ENCODE measurements at places on chromosomes 16 and 17.

- DNase-seq = no peak
Observed at GRCh38 chr16:79792664-79793351, 192.3 kb upstream of the MAF start.

GRCh38 chr17:65727246-65727645 is 165.8 kb upstream of the AXIN2 start:
- DNase-seq = no peak

DNA sequence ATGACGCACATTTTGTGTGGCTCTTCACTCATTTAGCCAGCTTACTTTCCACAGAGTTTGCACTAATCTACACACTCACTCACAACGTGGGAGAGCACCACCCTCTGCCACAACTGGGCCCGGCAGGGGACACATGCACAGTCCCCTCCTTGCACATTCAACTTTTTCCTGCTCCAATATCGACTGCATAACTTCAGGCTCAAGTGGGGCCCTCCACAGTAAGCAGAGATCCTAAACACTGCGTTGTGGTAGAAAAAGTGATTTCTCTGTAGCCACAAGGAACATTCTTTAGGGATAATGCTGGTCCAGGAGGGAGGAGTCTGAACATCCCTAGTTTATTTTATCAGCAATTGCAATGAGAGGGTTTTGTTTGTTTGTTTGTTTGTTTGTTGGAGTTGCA is 40.0 kb downstream of the MRPS23 start:
- no peak for DNase-seq

DNA sequence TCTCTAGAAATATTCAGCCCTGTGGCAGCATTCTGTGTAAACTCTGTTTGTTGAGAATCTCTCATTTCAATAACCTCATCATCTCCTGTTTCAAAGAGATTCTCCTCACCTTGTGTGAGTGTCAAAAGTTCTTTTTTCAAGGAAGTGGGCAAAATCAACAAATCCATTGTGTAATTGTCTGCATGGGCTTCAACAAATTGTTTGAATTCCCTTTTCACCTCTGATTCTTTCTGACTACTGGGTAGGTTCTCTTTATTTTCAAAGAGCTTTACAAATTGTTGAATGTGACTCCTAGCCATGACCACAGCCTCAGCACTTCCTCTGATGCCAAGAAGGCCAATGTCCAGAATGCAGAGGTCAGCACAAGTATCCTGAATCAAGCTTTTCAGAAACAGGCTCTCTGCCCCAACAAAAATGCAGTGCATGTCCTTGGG is 48.0 kb downstream of the N4BP1 start:
- DNase-seq = no peak

DNA sequence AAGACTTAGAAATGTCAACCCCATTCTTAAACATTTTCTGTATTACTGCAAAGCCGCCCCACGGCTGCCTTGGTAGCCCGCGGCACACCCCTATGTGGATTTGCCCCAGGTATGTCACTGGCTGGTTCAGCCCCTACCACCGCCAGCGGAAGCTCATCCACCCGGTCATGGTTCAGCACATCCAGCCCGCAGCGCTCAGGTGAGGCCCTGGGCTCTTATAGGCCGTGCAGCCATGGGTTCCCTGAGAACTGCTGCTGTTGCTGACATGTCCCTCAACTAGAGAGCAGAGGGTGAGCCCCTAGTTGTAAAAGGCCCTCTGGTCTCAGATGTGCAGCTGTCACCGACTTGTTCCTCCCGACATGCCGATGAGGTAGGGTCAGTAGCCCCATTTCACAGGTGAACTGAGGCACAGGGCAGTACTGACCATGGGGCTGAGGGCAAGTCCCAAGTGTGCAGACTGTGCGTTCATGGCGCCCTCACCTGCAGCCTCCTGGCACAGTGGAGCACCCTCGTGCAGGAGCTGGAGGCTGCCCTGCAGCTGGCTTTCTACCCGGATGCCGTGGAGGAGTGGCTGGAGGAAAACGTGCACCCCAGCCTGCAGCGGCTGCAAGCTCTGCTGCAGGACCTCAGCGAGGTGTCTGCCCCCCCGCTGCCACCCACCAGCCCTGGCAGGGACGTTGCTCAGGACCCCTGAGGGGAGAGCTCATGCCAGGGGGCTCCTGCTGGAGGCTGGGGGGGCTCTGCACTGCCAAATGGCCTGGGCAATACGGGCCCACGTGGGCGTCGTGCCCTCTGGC is 8.7 kb downstream of the CYBC1 start:
- DNase-seq = no peak

DNA sequence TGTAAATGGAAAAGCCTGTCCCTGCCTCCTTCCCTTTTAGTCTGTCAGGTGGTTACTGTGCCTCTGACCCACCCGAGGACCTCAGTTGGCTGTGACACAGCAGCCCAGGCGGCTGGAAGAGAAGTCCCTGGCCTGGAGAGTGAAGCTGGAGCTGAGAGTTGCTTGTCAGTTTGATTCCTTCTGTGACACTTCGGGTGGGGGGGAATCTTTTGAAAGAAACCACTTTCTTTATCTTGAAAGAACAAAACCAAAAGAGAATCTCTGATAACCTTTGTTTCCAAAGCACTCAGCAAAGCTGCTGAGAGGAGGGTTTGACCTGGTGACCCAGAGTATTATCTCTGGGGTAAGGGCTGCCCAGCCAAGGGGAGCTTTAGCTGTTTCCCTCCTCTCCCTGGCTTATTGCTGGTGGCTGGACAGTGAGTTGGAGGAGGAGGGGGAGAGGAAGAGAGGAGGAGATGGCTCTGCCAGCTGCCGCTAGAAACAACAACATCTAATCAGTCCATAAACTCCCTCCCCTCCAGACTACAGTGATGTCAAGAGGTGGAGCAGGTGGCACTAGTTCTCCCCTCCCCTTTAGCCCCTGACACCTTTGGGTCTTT is 34.0 kb downstream of the YPEL2 start:
- DNase-seq = no peak

GRCh38 chr17:67138392-67138791 is 94.0 kb downstream of the CACNG1 start:
- no peak for DNase-seq

- DNase-seq = no peak
Observed at GRCh38 chr16:51592535-51593300, 441.6 kb upstream of the SALL1 start.

DNA sequence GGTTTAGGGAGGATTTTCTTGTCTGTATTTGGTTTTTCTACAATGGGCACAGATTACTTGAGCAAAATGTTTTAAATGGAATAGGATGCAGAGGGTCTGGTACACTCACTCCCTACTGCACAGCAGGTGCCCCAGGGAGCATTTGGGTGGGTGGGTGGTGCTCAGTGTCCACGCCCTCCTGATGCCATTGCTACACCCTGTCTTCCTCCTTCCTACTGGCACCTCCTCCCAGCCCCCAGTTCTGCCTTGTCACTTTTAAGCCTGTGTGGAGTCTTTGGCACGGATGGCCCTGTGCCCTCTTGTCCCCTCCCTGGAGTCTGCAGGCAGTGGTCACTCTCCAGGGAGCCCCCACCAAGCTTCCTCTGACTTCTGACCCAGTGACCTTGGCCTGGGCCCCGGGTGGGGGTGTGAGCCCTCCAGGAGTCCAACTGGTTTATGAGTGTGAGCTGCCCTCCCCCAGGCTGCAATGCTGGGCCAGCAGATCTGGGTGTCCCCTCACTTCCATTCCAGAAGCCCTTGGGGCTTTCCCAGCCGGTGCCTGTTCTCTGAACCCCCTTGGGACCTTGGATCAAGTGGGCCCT is 15.5 kb downstream of the LLGL2 start:
- DNase-seq = no peak

DNA sequence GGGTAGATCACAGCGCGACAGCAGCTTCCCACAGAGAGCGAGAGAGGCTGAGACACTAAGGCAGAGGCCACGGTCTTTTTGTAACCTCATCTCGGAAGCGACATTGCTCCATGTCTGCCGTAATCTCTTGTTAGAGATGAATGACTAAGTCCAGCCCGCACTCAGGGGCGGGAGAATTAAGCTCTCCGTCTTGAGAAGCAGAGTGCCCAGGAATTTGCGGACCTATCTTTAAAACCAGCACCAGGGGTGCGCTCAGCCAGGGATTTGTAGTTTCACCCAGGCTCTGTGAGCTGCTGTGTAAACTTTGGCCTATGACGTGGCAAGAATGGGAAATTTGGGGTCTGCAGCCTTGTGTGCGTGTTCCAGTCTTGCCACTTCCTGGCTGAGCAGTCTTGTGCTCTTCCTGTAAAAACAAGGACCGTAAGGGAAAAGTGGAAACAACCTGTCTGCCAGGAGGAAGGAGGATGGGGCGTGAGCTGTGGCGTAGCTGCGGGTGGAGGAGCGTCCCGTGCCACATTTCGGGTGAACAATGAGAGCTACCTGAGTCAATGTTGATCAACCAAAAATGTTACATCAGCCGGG is 16.0 kb upstream of the JPH3 start:
- DNase-seq = no peak

DNA sequence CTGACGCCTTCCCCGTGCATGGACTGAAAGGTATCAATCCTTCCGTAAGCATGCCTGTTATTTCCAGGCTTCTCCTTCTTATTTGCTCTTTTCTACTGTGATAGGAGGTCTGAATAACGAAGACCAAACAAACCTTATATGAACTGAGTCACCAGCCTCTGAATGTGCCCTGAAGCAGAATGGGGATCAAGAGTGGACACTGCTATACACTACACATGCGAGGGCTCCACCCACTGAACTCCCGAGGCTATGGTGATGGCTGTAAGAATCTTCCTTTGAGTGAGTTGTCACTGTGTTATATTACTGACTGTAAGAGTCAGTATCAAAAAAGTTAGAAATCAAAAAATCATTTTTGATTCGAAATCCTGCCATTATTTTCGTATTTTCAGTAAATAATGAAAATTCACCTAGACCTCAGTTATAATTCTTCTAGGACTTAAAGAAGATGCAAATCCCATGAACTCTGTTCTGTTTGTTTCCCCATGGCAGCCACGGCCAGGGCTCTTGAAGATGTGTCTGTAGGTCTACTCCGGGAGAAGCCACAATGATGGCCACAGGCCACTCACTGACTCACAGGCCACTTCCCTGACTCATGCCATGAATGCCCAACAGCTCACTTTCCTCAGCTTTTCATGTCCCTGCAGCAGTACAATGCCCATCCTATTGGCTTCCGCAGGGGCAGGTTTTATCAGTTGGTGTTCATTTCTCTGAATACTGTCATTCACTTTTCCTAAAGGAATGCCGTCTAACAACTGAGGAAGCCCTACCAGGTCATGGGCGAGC is 54.7 kb downstream of the ZZEF1 start:
- DNase-seq = no peak

GRCh38 chr16:2698965-2699750 is 16.8 kb downstream of the KCTD5 start:
- DNase-seq = no peak

DNA sequence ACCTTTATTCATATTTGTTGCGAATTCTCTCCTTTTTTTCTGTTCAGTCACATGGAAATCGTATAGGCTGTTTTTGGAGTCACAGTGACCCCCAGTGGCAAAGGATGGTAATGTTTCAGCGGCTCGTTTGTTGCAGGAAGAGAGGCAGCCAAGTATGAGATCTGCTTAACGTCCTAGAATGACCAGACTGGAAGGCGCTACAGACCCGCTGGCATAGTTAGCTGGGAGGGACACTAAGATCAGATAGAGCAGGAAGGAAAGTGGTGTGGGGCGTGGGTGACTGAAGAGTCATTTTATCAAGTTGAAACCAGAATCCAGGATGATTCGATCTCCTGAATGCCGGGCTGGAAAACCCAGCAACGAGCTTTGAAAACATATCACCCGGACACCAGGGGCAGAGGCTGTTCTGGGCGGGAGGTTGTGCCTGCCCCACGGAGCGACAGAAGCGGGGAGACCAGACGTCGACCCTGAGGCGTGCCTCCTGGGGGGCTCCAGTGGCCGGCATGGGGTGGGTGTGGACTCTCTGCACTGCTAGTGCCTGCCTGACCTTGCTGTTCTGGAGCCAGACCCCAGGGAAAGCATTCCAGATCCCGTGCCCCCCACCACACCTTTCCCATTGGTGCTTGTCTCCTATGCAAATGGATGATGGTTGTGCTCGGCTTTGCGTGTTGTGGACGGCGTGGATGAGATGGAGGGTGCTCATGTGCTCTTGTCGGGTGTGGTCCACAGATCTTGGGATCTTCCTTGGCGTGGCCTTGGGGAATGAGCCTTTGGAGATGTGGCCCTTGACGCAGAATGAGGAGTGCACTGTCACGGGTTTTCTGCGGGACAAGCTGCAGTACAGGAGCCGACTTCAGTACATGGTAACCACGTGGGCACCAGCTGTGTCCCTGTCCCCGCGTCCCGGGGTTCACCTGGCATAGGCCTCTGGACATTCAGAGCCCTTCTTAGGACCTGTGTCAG is 7.7 kb downstream of the IL34 start:
- peak; percentile 80 for DNase-seq

- DNase-seq = no peak
Observed at GRCh38 chr16:1950047-1950446, 4.4 kb downstream of the RPL3L start.

GRCh38 chr17:35368081-35368830 is 5.2 kb downstream of the SLFN11 start:
- DNase-seq = no peak

- no peak for DNase-seq
Observed at GRCh38 chr16:24013864-24014645, 178.3 kb downstream of the PRKCB start.

DNA sequence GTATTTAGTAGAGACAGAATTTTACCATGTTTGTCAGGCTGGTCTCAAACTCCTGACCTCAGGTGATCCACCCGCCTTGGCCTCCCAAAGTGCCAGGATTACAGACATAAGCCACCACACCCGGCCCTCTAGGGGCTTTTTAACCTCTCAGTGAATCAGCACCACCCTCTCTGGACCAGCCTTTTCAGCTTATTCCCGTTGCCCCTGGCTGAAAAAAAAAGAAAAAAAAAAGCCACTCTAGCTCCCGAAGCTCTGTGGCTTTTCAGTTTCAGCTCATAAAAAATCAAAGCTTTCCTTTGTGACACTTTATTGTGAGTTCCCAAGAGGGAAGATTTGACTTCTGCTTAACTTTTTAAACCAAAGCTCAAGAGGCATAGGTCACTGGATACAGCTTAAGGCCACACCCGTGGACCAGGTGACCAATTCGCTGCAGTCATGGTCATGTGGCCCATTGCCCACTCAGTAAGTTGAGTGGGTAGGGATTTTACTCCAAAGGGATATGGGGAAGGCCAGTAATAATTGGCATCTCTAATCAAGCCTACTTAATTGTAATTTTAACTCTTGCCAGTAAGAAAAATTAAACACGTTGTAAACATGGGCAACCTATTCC is 46.6 kb upstream of the MED13 start:
- no peak for DNase-seq

- DNase-seq = no peak
Observed at GRCh38 chr17:59405944-59406705, 74.7 kb downstream of the YPEL2 start.
